ENCODE measurements at places on chromosomes 7 and 10. TPM values are rescaled to one million over a fixed set of nuclear protein-coding genes. Genes with fewer than 3 reads are reported as not detected.

INA gene
- polyA plus RNA-seq = 395 TPM

LLCFC1 gene
- polyA plus RNA-seq = not detected

ASB10 gene
- polyA plus RNA-seq = not detected

GIMAP7 gene
- polyA plus RNA-seq = 0.25 TPM

ST8SIA6 gene
- not detected for polyA plus RNA-seq

SFTPA2 gene
- 0.28 TPM for polyA plus RNA-seq

Measured in Purkinje cell (primary cell).